Stimulated activated CD4-positive, alpha-beta T cell treated with anti-CD3 and anti-CD28 coated beads, Interleukin-4, amount 100 ng/mL, for 48 hours (primary cell): ENCODE measurements at places on chromosomes 5 and 9.

GRCh38 chr9:72247549-72247948 lies 98.3 kb downstream of the GDA start:
- DNase-seq: no peak

- no peak for DNase-seq
Observed at GRCh38 chr5:160260881-160261815, 31.8 kb downstream of the FABP6 start.

- DNase-seq: no peak
Observed at GRCh38 chr5:148179234-148179824, 11.0 kb downstream of the SPINK14 start.

- DNase-seq: no peak
Observed at GRCh38 chr9:13432904-13433303, 153.4 kb upstream of the MPDZ start.

DNA sequence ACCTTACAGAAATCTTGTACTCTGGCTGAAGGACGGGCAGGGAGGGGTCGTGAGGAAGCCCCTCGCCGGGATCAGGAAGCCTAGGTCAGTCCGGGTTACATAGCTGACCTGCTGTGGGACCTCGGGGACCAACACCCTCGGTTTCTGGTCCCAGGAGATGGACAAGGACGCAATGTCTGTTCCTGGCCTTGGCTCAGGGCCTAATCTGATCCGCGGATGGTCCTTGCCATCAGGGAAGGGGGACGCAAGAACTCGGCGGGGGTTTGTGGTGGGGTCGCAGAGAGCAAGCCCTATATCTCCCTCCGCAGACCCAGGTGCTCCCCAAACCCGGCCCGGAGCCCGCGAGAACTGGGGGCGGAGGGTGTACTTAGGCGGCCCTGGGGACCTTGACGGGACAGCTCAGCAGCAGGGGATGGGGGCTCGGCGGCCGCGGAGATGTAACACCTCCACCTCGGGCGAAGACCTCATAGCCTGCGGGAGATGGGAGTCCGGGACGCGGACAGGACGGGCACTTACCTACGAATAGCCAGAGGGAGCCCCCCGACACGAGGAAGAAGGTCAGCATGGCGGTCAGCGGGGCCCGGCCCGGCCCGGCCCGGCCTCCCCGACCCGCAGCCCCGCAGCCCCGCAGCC lies 353 bp downstream of the ACSL6 start:
- DNase-seq: no peak

GRCh38 chr9:34384368-34385165 lies 7.9 kb upstream of the MYORG start:
- DNase-seq: no peak

GRCh38 chr5:127184851-127185250 lies 105.7 kb upstream of the MEGF10 start:
- no peak for DNase-seq

- no peak for DNase-seq
Observed at GRCh38 chr5:67019065-67019845, 177.3 kb downstream of the CD180 start.

- no peak for DNase-seq
Observed at GRCh38 chr9:127292415-127292814, 27.8 kb downstream of the GARNL3 start.

DNA sequence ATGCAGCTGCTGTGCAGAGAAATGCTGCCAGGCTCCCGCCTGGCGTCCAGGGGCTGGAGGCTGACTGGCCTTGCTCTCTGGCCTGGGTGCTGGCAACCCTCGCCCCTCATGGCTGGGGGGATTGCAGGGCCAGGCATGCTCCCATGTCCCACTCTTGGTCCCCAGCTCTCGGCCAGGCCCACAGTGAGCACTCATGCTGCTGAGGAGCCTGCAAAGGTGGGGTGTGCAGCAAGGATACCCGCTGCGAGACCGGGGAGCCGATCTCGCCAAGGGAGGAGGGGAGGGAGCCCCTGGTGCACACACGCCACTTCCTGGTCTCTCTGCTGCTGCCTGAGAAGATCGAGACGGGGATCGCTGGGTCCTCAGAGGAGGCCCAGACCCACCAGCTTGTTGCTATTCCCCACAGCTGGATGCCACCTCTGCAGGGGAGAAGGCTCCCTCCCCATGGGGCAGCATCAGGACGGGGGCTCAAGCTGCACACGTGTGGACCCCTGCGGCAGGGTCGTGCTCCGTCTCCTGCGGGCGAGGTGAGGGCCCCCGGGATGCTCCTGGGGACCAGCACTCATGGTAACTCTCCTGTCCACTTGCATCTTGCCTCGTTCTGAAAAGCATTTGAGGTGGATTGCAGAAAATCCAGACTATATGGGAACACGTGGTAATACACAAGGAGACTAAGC lies 14.3 kb upstream of the CACFD1 start:
- DNase-seq: no peak

DNA sequence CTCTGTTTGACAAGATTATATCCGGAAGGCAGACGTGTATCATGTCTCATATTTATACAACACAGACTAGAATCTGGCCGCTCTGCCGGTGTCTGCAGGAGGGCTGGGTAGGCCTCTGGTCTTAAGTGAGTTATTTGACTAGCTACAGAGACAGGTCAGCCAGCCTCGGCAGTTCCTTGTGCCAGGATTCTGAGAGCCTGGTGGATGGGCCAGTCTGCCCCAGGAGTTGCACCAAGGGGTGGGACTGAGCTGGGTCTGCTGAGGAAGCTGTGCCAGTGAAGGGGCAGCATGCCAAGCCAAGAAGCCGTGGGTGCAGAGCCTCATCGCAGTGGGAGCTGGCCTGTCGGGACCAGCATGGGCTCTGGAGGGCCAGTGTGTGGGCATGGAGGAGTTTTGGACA lies 7.1 kb downstream of the SNX18 start:
- DNase-seq: no peak

DNA sequence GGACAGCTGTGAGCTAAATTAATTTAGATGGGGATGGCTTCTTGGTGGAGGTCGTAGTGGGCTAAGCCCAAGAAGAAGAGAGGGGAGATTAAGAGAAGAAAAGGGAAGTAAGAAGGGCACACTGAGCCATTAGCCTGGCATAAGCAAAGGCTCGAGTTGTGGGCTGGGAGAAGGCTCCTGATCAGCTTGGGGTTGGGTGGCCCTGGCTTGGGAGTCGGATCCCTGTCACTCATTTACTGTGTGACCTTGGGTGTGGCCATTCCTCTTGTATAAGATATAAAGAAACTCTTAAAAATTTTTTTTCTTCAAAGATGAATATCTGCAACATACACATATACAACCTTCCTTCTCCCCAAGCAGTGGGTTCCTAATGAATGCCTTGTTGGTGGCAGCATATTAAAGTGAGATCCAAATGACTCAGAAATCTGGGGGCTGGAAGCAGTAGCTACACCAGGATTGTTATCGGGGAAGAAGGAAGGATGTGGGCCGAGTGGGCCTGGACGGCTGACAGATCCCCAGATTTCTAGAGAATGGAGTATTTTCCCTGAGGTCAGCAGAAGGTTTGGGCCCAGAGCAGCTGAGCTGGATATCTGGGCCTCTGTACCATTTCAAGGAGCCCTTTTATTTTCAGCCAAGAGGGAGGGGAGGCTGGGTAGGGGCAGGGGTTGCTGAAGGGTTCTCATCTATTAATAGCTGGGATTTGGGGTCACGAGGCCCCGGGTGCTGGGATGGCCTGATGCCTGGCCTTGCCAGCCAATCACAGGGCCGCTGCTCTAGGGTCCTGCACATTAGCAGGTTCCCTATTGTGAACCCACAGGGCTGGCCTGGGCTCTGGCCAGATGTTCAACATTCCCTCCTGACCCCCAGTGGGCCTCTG lies 52.1 kb downstream of the PPARGC1B start:
- no peak for DNase-seq

GRCh38 chr9:124133727-124134126 lies 122.2 kb downstream of the LHX2 start:
- peak; percentile 8 for DNase-seq

- DNase-seq: no peak
Observed at GRCh38 chr9:82673919-82674318, 389.0 kb downstream of the RASEF start.

- DNase-seq: no peak
Observed at GRCh38 chr5:41843456-41844370, 26.5 kb downstream of the OXCT1 start.

- no peak for DNase-seq
Observed at GRCh38 chr5:156042726-156043125, 284.2 kb upstream of the SGCD start.

DNA sequence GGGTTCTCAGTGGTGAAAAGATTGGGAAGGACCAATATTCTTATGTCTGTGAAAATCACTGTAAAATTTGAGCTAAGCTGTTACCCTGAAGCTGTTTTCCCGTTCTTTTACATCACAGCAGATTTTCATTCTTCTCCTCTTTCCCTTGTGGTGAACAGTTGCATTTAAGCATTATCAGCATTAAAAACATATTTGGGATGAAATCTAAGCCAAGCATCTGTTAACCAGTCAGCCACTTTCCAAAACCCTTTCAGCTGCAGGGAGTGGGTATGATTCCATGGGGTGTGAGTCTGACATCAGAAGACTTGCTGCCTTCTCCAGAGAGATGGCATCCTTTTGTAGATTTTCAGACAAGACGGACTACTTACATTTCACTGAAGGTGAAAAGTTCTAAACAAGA lies 97.2 kb downstream of the TRIO start:
- DNase-seq: no peak

- no peak for DNase-seq
Observed at GRCh38 chr9:28648723-28649122, 1075.4 kb upstream of the C9orf72 start.

DNA sequence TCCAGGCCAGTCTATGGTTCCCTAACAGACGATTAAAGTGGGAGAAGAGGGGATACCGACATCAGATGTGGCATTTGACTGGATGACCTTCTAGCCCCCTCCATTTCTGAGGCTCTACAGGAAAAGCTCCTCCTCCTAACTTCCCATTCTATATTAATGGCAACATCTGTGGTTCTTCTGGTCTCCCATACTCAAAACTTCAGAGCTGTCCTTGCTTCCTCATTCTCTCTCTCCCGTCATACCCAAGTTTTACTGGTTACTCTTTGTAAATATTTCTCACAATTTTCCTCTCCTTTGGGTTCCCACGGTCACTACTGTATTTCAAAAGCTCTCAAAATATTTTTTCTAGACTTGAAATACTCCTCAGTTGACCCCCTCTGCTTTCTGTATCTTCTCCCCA lies 36.0 kb upstream of the IL7R start:
- no peak for DNase-seq

- DNase-seq: no peak
Observed at GRCh38 chr5:179194941-179195381, 134.8 kb downstream of the ZNF354C start.

DNA sequence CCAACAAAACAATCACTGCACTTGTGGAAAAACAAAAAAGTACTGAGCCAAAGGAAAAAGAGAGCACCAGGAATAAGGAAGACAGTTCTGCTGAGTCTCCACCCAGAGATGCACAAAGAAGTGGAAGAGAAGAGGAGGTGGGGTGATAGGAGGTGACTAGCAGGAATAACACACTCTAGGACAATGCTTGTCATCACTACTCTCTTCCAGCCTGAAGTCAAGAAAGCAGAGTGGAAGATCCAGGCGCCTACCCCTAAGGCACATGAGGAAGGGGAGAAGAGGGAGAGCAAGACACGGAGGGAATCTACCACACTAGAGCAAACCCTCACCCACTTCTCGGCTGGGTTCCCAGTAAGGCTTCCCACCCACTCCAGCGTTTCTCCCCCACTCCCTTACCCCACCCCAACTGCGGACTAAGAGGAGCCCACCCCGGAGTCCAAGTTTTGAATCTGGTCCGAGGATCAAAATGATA lies 1.7 kb downstream of the SLIT3 start:
- no peak for DNase-seq

DNA sequence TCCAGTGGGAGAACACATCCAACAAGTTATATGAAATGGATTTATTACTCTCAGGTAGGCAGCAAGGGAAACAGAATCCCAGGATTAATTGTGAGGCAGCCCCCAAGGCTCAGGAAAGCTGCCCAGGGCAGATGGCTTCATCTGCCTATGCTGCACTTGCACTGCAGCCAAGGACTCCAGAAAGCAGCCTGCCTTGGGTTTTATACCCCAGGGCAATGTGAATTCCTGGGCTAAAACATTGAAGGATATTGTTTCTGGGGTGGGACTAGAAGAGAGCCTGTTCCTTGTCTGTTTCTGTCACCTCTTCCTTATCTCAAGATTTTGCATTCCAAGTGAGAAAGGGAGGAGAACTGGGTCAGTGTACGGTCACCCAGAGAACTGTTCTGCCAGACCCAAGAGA lies 8.8 kb upstream of the CCL27 start:
- DNase-seq: no peak

GRCh38 chr9:98923451-98924123 lies 20.1 kb upstream of the COL15A1 start:
- DNase-seq: no peak

GRCh38 chr5:110832683-110833082 lies 93.9 kb downstream of the SLC25A46 start:
- DNase-seq: no peak

DNA sequence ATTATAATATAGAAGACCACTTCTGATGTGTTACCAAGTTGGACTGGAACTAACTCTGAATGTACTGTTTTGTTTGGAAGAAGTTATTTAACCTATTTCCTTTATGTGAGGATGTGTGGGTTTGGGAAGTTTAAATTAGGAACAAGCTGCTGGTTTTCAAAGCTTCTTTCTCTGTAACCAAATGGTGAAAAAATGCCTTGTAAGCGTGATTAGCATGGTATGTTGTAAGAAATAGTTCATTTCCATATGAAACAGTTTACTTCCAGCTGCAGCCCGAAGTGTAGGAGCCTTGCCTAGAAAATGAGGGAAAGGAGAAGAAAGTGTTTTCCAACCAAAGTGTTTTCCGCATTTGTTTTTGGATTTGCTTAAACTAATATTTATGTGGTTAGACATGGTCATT lies 36.0 kb downstream of the TTC1 start:
- DNase-seq: no peak

DNA sequence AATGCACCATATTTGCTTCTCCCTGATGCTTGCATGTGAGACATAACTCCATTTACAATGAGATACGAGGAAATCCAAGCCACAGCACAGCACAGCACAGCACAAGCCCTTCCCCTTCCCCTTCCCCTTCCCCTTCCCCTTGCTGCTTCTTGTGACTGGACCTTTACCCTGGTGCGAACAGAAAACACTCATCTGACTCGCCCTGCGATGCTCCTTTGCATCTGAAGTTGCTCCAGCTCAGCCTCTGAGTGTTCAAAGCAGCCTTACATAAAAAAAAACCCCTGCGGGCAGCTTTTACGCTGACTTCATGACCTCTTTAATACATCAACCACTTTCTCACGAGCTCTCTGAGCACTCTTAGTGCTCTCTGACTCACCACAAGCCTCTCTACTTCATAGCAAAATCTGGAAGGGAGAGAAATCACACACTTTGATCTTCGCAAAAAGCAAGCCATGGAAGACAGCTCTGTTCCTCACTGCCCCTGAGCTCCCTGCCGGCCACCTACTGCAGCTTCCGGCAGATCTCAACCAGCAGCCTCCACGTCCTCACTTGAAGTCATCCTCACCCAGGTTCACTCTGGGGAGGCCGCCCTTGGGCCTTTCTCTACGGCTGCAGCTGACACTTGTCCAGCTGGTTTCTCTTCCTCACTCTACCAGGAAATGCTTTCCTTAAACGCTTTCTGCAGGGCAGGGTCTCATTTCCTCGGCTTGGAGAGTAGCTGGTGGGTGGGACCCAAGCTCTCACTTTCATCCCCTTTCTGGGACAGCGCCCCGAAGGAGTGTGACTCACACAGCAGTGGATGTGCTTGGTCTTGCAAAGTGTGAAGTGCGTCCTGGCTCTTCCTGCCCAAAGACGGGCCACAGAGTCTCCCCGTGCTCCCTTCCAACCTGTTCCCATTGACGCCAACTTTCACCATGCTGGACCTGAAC lies 5.3 kb downstream of the SLC34A1 start:
- peak; percentile 36 for DNase-seq
